RCC 7860 (cell line): ENCODE measurements at places on chromosomes 13 and 19.
A peak's percentile ranks its signal among the peaks of the same experiment; 100 is the strongest.

- peak; percentile 41 for DNase-seq
Measured at GRCh38 chr13:87810920-87811344, 139.8 kb downstream of the SLITRK5 start.

DNA sequence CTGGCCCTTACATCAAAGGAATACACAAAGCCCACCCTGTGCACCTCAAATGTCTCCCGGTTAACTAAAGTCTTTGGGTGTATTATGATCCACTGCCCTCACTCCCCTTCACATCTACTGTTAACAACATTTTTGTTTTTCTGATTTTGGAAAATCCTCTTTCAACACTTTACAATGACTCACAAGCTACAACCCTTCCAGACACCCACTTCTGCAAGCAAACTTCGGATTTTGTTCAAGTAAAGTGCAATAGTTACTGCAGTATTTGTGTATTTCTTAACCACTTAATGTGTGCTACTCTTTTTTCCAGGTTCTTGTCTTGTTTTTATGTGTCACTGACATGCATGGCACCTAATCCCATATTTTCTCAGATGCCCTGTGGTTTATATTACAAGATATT lies 101.1 kb downstream of the EDNRB start:
- DNase-seq, result no peak

- DNase-seq, result no peak
Measured at GRCh38 chr13:59304596-59304995, 859.1 kb downstream of the DIAPH3 start.

DNA sequence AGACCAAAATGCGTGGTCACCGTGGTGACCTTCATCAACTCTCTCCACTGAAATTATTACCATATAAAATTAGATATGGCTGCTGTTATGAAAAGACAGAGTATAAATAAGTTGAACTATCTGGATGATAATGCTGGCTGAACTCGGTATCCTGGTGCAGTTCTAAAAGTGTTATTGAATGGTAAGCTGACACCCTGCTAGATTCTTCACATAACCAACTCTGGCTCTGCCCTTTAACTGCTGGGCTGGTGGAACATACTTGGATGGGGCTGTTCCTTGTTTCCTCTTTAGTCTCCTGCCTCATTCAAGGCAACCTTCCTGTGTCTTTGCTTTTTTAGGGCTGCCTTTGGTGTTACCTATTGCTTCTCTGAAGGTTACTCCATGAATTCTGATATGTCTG lies 106.9 kb downstream of the FGF9 start:
- DNase-seq, result no peak

GRCh38 chr13:73704587-73704986 lies 429.6 kb downstream of the KLF12 start:
- DNase-seq, result no peak

DNA sequence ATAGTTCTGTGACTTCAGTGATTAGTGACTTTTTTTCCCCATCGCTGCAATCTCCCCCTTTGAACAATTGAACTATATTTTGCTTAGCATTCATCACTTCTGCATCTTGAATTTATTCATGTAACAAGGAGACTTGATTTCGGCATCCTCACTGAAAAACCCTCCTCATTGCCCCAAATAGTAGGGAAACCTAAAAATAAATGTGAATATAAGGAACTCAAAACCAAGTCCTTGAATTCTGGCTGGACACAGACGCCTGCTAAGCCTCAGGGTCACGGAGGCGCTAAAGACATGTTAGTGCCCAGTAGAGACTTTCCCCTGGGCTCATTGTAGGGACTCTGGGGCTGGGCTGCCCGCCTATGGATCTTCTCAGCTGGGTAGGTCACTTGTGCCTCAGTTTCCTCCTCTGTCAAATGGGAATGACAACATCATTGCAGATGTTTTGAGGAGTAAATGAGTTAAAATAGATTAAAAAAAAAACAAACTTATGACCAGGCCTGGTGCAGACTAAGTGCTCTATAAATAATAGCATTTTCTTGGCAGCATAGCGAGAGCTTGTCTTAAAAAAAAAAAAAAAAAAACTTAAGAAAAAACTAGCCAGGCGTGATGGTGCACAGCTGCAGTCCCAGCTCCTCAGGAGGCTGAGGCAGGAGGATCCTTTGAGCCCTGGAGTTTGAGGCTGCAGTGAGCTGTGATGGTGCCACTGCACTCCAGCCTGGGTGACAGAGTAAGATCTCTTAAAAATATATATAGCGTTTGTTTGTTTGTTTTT lies 1.8 kb upstream of the ADGRE5 start:
- no peak for DNase-seq

DNA sequence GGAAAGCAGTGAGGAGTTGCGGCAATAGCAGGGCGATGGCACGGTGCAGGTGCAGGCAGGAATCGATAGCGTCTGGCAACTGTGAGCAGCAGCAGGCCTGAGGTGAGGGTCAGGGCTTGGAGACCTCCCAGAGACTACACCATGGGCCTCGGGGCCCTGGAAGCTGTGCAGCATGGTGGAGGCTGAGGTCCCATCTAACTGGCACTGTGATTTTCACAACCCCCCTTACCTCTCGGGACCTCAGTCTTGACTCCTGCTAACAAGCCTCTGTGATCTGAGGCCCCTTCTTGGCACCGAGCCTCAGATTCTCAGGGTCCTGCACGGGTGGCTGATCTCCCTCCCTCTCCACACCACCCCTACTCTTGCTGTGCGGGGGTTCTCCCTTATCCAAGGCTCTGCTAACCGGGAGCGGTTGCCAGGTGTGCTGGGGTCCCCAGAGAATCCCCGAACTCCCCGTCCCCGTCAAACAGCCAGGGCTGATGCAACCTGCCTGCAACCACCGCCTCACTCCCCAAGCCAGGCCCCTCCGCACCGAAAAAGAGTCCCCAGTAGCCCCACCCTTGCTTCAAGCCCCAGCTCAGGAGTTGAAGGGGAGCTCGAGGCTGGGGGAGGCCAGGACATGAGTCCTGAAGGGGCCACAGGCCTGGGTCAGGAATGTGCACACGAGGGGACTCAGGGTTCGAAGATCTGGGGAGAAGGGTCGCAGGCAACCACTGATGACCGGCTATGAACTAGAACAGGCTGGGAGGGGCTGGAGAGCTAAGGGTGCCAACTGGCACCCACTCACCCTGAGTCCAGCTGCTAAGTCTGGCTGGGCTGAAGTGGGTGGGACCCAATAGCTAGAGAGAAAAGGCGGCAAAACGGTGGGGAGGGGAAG lies 4.8 kb upstream of the ATF5 start:
- DNase-seq, result no peak

DNA sequence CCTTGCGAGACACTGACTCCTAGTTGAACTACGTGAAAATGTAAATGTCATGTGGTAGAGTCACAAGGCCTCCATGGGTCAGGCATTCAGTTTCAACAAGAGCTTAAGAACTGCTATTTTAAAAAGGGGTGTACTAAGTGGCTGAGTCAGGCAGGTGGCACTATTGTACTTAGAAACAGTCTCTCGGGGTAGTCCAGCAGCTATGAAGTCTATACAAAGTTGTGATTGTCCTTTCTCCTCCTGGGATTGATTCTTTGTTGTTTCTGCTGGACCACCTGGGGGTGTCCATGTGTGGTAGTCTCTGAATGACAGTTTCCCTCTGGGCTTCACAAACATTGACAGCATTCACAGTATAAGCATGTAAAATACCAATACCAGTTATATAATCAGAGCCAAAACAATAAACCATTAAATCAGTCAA lies 33.0 kb downstream of the UGGT2 start:
- peak; percentile 25 for DNase-seq
